ENCODE measurements at places on chromosomes 13 and 19.
A peak's percentile ranks its signal among the peaks of the same experiment; 100 is the strongest.

- no peak for DNase-seq
Measured at GRCh38 chr13:39599842-39600241, 3.2 kb downstream of the LHFPL6 start.

DNA sequence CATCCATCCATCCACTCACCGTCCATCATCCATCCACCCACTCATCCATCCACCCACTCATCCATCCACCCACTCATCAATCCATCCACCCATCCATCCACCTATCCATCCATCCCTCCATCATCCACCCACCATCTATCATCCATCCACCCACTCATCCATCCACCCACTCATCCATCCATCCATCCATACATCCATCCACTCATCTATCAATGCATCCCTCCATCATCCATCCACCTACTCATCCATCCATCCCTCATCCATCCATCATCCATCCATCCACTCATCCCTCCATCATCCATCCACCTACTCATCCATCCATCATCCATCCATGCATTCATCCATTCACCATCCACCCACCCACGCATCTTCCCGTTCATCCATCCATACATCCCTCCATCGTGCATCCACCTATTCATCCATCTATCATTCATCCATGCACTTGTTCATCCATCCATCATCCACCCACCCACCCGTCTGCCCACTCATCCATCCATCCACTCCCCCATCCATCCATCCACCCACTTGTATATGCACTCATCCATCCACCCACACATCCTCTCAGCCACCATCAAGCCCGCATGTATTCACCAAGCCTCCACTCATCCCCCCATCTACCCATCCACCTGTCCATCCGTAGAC lies 3.6 kb downstream of the STAP2 start:
- no peak for DNase-seq

GRCh38 chr19:40486017-40486416 lies 19.2 kb downstream of the SPTBN4 start:
- DNase-seq = no peak

DNA sequence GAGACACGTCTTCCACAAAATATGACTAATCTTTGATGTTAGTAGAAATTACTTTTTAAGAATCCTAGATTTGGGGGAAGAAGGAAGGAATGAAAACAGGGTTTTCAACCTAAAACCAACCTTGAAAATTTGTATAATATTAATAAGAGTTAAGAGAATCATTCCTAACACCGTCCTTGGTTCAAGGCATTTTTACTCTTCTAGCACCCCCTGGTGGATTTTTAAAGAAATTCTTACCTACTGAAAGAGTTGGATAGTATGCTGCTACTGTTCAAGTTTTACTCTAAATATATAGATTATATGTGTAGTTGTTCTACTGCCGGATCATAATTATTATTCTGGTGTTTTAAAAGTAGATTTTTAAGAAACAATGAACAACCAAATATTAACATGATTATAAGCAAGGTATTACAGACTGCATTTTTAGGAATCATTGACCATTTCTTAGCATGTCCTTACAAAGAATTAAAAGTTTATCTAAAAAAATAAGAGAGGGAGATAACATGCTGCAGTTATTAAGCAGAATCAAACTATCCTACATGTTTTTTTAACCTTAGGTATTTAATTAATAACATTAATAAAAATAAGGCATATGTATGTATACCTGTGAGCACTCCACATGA lies 7.4 kb upstream of the SLITRK6 start:
- DNase-seq = no peak

- DNase-seq = no peak
Measured at GRCh38 chr13:21901336-21901735, 230.5 kb downstream of the FGF9 start.

DNA sequence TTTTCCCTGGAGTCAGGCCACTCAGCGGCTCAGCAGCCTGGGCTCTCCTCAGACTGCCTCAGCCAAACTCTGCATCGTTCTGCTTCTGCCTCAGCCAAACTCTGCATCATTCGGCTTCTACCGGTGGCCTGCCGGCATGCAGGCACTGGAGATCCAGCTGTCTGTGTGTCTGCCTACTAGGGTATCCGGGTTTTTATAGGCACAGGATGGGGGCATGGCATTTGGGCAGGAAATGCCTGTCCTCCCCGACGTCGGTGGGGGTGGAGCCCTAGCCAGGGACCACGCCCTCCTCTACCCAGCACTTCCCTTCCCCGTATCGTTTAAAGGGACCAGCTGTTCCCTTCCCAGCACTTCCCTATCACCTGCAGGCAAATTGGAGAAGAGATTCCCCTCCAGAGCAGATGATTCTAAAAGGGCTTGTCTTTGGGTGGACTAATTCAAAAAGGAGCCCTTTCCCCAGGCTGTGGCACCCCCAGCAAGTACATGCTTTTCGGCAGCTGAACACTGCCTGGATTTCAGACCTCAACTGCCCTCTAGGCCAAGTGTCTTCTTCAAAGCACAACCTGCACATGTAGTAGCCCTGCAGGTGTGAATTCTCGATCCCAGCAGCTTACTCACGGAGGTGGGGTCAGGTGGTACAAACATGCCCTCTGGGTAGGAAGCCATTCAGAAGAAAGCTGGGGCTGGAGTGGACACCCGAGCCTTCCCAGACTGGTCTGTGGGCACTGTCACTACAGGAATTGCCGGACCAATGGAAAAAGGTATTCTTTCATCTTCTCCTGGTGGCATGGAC lies 25.4 kb upstream of the GPR12 start:
- DNase-seq = peak; percentile 35

DNA sequence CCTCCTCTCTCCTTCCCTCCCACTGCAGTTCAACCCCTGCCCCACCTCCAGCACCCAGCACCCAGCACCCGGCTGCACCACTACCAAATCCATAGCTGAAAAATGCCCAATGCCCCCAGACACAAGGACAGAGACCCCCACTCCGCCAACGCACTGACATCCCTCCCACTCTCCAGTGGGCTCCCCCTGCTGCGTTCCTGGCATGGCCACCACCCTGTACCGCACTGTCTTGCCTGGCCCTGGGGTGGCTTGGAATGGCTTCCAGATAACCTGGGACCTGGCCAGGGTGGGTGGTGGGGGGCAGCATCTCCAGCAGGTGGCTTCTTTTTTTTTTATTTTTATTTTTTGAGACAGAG lies 5.8 kb upstream of the MKNK2 start:
- DNase-seq = no peak

- no peak for DNase-seq
Measured at GRCh38 chr19:17332677-17333581, 1.7 kb downstream of the ANO8 start.

DNA sequence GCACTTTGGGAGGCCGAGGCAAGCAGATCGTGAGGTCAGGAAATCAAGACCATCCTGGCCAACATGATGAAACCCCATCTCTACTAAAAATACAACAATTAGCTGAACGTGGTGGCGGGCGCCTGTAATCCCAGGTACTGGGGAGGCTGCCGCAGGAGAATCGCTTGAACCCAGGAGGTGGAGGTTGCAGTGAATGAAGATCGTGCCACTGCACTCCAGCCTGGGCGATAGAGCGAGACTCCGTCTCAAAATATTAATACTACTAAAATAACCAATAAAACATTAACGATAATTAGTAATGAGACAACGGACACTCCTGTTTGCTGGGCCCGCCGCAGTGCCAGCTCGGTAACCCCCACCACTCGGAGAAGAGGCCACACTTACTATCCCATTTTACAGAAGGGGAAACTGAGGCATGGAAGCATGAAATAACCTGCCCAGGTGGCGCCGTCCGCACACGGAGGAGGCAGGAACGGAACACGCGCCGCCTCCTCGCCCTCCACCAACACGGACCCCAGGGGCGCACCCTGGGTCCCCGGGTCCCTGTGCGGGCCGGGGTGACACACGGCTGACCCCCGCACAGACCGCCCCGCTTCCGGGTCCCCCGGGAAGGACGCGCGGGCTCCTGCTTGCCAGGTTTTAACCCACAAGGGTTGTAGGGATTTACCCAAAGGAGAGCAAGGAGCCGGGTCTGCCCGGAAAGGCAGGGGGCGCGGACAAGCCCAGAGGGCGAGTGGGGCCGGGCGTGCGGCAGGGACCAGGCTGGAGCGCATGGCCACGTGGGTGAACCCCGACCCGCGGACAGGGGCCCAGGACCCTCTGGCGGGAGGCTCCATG lies 1.6 kb downstream of the R3HDM4 start:
- no peak for DNase-seq

DNA sequence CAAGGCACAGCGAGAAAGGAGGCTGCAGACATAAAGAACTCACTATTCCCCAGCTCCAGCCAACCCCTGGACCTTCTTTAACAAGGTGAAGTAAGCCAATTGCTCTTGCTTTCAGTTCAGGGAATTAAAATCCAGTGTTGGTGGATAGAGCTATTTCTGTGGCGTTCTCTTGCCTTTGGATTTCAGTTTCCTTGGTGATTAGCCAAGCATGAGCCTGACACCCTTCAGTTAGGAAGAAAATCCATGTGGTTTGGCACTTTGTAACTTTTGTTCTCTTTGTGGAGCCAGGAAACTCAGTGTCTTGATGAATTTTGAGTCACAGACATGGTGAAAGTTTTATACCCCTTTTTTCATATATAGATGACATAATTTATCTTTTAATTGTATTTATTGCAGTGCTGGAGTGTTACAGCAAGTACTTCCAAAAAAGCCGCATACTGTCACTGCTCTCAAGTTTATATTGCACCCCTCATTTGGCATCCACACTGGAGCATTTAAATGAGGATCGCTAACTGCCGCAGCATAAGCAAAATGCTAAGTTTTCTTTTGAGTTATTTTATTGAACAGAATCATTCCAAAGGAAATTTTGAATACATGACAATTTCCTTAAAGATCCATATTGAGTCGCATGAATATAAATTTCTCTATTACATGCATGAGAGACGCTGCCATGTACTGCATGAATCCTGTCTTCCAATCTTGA lies 406.8 kb downstream of the MYO16 start:
- no peak for DNase-seq

- no peak for DNase-seq
Measured at GRCh38 chr13:20869540-20869939, 33.0 kb downstream of the XPO4 start.

- no peak for DNase-seq
Measured at GRCh38 chr19:41428481-41428859, 1.3 kb upstream of the B3GNT8 start.

DNA sequence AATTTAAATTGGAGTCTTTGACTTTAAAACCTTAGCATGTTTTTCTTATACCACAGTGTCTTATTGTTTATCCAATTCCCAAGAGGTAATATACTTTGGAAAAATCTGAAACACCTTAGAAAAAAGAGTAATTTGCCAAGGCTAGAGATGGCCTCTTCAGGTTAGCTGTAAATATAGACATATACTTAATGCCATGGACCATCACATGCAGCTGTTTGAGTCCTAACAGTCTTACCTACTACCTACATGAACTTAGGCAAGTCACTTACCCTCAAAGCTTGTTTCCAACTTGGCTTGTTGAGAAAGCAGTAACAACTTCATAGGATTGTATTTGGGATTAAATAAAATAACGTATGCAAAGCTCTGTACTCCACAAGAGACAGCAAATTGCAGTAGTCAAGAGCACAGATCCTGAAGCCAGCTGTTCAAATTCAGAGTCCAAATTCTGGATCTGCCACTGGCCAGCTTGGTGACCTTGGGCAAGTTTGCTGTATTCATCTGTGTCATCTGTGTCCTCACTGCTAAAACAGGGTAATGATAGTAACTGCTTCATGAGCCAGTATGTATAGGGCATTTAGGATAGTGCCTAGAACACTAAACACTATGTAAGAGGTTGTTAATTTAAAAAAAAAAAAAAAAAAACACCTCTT lies 13.2 kb upstream of the SPART start:
- no peak for DNase-seq

Data from stimulated activated CD4-positive, alpha-beta T cell treated with anti-CD3 and anti-CD28 coated beads, Interleukin-1b, Interleukin-23, amount 100 ng/mL, for 24 hours (primary cell).